Activated T-helper 1 cell treated with anti-CD3 and anti-CD28 coated beads, Interleukin-2, amount 50 U/mL, for 16 hours (primary cell): ENCODE measurements at places on chromosomes 12 and 14.

GRCh38 chr12:90829044-90829443 lies 125.9 kb downstream of the CCER1 start:
- DNase-seq: no peak

GRCh38 chr12:89919241-89919906 lies 210.7 kb upstream of the ATP2B1 start:
- DNase-seq: no peak

GRCh38 chr12:23555180-23555824 lies 394.2 kb downstream of the SOX5 start:
- no peak for DNase-seq

DNA sequence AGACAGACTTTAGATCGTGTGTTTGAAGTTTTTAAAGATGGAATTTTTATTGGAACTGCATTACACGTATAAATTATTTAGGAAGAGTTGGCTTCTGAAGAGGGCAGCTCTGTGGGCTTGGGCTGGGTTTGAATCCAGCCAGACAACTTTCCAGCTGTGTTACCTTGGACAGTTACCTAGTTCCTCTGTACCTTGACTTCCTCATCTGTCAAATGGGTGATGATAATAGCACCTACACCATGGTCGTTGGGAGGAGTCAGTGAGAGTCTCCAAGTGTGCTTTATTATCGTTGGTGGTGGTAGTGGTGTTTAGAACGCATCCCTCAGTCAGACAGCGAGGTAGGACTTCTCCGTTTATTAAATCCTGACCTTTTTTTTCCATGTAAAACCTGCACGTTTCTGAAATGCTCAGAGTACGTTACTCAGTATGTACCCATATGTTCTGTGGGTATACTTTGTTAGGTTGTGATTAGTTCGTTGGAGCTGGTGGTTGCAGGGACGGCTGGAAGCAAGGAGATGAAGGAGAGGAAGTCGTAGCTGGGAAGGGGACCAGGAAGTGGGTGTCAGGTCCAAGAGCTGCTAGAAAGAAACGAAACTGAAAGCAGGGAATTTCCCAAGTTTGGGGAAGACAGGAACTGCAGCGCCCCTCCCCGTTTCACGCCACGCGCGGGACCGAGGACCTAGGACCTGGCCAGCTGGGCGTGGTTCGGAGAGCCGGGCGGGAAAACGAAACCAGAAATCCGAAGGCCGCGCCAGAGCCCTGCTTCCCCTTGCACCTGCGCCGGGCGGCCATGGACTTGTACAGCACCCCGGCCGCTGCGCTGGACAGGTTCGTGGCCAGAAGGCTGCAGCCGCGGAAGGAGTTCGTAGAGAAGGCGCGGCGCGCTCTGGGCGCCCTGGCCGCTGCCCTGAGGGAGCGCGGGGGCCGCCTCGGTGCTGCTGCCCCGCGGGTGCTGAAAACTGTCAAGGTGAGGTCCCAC lies at the start of gene OAS3:
TSS of gene OAS3 (plus strand) at position 734 of the 979 bp plus-strand sequence. CDS start at position 791, 57 bp downstream.
- peak; percentile 47 for DNase-seq

GRCh38 chr14:76121089-76121748 lies 30.5 kb upstream of the GPATCH2L start:
- no peak for DNase-seq

DNA sequence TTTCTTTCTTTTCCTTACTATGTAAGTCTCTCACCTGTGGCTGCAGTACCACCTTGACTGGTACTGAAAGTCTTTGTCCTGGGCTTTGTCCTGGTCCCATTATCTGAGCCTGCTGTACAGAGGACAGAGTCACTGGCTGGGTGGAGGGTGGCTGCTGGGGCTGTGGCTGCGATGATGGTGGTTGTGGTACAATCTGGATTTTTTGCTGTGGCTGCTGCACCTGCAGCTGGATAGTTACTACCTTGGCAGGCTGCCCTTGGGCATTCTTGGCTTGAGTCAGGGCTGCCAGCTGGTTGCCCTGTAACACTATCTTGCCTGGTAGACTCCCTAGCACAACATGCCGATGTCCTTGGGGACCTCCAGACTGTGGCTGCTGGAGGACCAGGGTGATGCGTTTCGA lies 27.0 kb downstream of the CHD8 start:
- no peak for DNase-seq
